Glutamatergic neuron (in vitro differentiated cells): ENCODE measurements at places on chromosomes 5 and 9. TPM values are rescaled to one million over a fixed set of nuclear protein-coding genes. Genes with fewer than 3 reads are reported as not detected.

GRCh38 chr5:1552521-1553255 lies 28.9 kb upstream of the LPCAT1 start:
- DNase-seq: no peak

Gene CAAP1
- 14.3 TPM for total RNA-seq

DNA sequence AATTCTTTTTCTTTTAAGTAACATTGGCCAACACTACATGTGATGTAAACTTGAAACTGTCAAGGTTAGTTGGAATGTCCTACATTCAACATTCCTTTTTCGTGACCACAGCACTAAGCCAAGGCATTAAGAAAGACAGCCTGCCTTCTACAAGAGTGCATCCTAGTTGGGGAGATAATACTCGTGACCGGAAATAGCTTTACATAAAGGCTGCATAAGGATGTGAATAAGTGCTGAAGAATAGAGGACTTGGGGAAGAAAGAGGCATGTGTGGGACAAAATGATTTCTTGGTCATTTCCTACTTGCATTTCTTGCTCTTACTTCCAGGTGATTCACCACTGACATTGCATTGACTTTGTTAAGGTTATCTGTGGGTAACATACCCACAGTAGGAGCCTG lies 282.0 kb downstream of the DMRT2 start:
- no peak for DNase-seq

GRCh38 chr5:145362266-145362665 lies 472.9 kb downstream of the PRELID2 start:
- DNase-seq: no peak

DNA sequence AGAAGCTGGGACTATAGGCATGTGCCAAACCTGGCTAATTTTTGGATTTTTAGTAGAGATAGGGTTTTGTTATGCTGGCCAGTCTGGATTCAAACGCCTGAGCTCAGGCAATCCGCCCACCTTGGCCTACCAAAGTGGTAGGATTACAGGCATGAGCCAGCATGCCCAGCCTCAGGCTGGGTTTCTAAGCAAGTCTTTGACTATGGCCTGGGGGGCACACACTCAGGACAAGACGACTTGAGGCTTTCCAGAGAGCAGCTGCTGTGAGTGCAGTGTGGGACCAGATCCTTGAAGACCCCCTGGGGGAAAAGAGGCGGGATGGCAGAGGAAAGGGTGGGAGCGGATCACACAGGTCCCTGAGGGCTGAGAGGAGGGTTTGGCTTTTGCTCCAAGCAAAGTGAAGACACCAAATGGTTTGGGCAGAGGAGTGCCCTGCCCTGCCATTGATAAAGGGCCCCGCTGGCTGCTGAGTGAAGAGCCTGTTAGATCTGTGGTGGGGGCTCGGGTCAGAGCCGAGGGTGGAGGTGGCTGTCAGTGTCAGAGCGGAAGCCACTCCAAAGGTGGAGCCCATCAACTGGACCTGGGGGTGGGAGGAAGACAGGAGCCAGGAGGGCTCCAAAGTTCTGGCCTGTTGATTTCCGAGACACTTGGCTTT lies 46.8 kb upstream of the FUBP3 start:
- DNase-seq: no peak

- no peak for DNase-seq
Measured at GRCh38 chr9:35342221-35342958, 147.5 kb upstream of the RUSC2 start.

DNA sequence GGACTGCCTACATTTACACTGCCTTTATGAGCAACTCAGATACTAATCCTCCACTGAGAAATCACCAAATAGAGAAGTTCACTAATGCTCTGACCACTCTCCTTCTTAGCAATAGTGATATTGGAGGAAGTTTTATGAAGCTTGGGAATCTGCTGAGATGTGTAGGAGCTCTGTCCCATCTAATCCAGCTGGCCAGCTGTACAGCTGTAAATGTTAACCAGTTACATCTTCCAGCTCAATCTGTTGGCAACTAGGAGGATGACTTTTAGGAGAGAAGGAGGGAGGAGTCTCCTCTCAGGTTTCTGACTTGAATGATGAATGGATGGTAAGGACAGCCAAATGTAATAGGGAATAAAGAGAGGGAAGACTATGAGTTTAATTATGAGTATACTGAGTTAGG lies 36.3 kb upstream of the LRRC19 start:
- DNase-seq: no peak

DNA sequence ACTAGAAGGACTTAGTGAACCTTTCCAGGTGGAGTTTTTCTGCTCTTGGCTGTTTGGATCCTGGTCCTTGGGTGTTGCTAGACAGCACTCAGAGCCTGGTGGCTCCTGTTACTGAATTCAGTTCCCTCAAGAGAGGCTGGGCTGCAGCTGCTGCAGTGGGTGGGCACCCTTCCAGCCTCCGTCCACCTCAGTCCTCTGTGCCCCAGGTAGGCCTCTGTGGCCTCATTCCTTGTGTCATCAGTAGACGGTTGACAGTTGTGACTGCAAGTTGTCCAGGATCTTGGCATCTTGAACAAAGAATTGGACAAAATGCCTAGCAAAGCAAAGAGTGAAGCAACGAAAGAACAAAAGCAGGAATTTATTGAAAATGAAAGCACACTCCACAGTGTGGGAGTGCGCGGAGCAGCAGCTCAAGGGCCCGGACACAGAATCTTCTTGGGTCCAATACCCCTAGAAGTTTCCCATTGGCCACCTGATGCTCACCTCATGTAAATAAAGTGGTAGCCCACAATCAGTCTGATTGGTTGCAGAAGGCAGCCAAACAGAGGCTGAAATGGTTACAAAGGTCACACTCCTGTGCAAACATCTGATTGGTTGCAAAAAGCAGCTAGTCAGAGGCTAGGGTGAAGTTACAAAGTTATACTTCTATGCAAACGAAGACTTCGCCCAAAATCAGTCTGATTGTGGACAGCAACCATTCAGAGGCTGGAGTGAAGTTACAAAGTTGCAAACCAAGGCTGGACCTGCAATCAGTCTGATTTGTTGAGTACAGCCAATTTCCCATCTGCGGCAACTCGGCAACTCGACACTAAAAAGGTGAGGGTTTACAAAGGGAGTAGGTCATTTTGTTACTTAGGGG lies 40.1 kb downstream of the F2R start:
- DNase-seq: no peak

DNA sequence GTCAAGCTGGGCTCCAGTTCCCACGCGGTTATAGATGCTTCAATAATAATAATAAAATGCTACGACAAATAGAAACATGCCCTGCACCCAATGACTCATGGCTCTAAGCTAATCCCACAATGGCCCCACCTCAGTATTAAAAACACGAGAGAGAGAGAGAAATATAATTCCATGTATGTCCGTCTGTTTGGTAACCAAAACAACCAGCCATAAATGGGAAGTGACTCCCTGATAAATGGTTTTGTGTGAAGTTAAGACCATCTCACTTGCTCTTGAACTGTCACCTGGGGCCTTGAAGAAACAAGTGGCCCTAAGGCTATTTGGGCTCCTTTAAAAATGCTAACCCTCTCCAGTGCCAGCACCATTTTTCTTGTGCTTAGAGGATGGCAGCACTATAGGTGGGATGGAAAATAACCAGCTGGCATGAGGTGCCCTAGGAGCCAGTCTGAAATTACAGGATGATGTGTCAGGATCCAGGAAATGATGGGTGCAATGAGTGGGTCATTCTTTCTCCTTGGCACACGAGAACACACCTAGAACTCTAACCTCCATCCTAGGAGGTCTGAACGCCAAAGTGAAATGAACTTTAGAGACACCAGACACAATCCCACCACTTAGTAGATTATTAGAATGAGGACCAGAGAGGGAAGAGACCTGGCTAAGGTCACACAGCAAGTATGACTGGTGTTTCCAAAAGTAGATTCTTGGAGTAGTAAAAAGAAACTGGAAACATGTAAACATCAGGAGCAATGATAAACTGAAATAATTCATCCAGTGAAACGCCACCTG lies 35.7 kb upstream of the ADRB2 start:
- no peak for DNase-seq

Gene LCP2
- not detected for total RNA-seq

GRCh38 chr9:109903515-109904138 lies 123.6 kb downstream of the PALM2AKAP2 start:
- peak; percentile 63 for DNase-seq
